ENCODE measurements at places on chromosomes 2 and 18.

DNA sequence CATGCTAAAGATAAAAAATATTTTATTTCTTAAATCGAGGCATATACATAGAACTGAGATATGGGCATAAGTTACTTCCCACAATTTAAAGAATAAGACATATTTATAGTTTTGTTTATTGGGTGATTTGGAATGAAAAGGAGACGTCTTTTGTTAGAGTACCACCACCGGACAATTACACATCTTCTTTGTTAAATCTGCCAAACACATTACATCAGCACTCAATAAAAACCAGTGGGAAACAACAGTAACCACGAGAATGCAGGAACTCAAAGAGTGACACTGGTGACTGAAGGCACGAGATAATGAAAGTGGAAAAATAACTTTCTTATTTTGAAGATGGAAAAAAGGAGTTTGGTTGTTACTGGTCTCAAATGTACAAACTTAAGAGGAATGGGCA is 92.6 kb upstream of the TFCP2L1 start:
- DNase-seq, result no peak

GRCh38 chr2:191019376-191019775 is 5.4 kb upstream of the STAT1 start:
- DNase-seq, result no peak

DNA sequence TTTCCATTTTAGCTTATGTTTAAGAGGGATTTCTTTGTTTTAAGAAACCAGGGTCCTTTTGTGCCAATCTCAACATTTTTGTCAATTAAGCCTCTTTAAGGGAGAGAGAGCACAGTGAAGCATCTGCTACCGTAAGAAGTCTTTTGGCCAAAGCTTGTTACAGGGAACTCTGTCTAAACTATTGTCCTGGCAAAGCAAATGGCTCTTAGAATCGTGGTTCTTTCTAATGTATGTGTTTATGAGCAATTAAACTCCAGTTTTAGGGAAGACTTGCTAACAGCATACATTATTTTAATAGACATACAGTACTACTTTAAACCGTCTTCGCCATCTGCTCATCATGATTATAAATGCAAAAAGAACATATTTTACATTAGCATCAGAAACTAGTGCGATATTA is 202.1 kb downstream of the CDCA7 start:
- DNase-seq, result no peak

GRCh38 chr18:35444636-35445035 is 53.1 kb downstream of the INO80C start:
- DNase-seq, result no peak

DNA sequence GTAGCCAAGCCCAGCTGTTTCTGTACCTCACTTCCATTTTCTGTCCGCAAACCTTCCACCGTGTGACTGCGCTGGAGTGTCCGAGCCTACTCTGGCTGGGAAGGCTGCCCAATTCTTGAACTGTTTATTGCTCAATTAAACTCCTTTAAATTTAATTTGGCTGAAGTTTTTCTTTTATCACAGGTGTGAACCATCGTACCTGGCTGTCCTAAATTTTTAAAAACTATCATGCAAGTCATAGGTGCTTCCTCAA is 6.2 kb upstream of the RNU2-63P start:
- DNase-seq, result no peak

- no peak for DNase-seq
Measured at GRCh38 chr2:127104881-127105655, 1.9 kb downstream of the BIN1 start.

- no peak for DNase-seq
Measured at GRCh38 chr2:177398791-177399190, 6.2 kb downstream of the AGPS start.

GRCh38 chr2:34719206-34719605 is 1120.1 kb upstream of the FAM98A start:
- no peak for DNase-seq

DNA sequence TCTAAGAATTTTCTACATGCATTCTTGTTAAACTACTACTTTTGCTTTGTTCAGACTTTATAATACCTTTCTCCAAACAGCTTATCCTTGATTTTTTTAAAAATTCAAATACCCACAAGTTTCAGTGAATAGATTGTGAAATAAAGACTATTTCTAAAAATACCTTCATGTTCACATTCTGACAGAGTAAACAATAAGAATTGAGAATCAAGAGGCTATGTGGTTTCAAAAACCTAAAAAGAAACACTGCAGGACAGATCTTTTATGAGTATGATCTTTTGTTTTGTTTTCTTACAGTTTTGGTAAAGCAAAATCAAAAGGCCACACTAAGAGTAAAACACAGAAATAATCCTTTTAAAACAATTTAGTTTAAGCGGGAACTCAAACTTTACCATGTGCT is 21.2 kb downstream of the ALS2 start:
- DNase-seq, result no peak

GRCh38 chr2:229133155-229133772 is 137.8 kb downstream of the PID1 start:
- DNase-seq, result no peak

DNA sequence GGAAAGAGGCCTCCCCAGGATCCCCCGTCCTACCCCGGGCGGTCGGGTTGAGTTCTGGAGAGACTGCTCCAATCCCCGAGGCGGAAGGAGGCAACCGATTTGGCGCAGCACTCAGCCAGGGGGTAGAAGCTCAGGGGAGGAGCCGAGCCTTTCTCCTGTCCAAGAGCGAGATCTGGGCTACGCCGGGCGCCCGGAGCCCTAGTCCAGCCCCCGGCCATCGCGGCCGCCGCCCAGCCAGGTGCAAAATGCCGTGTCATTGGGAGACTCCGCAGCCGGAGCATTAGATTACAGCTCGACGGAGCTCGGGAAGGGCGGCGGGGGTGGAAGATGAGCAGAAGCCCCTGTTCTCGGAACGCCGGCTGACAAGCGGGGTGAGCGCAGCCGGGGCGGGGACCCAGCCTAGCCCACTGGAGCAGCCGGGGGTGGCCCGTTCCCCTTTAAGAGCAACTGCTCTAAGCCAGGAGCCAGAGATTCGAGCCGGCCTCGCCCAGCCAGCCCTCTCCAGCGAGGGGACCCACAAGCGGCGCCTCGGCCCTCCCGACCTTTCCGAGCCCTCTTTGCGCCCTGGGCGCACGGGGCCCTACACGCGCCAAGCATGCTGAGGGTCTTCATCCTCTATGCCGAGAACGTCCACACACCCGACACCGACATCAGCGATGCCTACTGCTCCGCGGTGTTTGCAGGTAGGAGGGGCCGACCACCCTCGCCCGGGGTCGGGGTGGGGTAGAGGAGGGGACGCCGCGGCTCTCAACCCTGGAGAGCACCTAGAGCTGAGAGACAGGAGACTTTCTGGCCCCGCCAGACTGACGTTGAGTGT is at the start of gene DYSF:
Gene DYSF (plus strand): TSS at position 158 of the 817 bp plus-strand sequence.
- no peak for DNase-seq

GRCh38 chr2:101883860-101884259 is 107.9 kb upstream of the IL1R2 start:
- no peak for DNase-seq

- DNase-seq, result no peak
Measured at GRCh38 chr2:149098701-149099100, 60.2 kb downstream of the LYPD6B start.

DNA sequence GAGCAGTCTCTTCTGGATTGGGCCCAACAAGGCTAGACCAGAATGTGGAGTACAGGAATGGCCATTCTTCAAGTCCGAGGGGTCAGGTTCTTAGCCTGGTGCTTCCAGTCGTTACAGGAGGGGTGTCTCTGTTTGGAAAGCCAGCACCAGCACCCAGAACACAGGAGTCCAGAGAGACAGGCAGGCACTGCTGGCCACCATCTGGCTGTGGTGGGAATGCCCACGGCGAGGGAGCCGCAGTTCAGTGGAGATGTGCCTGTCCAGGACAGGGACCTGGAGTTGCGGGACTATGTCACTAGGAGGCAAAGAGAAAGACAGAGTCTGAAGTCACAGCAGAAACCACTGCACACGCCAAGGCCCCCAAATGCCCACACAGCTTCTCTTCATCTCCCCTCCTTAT is 59.1 kb downstream of the TRABD2A start:
- no peak for DNase-seq

DNA sequence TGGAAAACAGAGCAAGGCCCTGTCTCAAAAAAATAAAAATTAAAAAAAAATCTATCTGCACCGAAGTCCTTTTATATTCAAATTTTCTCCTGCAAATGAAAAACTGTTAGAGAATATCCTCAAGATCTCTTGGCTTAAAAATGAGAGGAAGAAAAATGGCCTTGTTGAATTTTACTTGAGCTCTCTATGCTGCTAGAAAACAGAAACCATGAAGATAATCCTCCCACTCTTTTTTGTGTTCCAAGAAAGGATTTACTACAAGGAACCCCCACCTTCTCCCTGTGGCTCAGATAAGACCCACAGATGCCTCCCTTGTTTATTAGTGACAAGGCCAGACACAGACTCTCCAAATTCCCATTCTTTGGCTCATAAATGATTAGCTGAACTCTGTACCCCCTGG is 71.0 kb downstream of the SGPP2 start:
- DNase-seq, result no peak

- DNase-seq, result no peak
Measured at GRCh38 chr2:86411396-86411795, 29.8 kb upstream of the KDM3A start.

DNA sequence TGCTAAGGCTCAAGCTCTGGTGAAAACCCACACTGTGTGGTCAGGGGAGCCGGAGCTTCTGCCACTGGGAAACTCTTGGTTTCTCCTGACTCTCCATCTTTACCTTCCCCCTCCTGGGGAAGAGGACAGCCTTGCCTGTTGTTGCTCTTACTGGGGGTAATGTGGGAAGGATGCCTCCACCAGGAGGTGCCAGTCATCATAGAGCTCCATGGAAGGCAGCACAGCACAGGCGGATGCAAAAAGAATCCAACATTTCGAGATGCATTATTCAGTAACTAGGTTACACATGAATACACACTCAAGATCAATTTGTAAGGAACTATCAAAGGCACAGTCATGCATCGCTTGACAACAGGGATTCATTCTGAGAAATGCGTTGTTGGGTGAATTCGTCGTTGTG is 322.6 kb downstream of the AFF3 start:
- no peak for DNase-seq

GRCh38 chr2:232842689-232843088 is 27.4 kb upstream of the SNORC start:
- DNase-seq, result no peak

- DNase-seq, result no peak
Measured at GRCh38 chr2:175126661-175127060, 41.3 kb downstream of the ATF2 start.

DNA sequence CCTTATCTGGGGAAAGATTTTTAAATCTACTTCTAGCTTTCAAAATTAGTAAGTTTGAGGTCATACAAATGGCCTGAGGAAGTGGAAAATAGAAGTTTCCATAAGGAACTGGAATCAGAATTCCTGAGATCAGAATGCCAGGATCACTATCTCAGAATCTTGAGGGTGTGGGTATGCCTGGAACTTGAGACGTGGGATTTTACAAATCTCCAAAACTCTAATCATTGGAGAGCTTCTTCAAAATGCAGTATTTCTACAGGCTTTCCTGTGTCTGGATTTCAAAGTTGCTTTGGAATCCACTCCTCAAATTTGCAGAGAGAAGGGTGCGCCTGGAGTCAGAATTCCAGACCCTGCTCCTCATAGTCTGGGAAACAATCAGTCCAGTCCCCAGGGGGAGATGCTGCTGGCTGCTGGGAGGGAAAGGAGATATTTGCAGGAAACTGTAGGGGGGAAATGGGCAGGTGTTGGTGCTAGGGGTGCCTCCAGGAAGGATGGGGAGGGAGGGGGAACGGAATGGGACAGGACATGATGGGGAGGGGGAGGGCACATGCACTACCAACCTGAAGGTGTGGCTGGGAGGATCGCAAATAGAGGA is 31.0 kb upstream of the CATIP start:
- DNase-seq, result no peak

GRCh38 chr2:237441605-237442274 is 27.8 kb upstream of the COL6A3 start:
- no peak for DNase-seq

- DNase-seq, result no peak
Measured at GRCh38 chr2:143734507-143734906, 605.3 kb downstream of the ARHGAP15 start.

DNA sequence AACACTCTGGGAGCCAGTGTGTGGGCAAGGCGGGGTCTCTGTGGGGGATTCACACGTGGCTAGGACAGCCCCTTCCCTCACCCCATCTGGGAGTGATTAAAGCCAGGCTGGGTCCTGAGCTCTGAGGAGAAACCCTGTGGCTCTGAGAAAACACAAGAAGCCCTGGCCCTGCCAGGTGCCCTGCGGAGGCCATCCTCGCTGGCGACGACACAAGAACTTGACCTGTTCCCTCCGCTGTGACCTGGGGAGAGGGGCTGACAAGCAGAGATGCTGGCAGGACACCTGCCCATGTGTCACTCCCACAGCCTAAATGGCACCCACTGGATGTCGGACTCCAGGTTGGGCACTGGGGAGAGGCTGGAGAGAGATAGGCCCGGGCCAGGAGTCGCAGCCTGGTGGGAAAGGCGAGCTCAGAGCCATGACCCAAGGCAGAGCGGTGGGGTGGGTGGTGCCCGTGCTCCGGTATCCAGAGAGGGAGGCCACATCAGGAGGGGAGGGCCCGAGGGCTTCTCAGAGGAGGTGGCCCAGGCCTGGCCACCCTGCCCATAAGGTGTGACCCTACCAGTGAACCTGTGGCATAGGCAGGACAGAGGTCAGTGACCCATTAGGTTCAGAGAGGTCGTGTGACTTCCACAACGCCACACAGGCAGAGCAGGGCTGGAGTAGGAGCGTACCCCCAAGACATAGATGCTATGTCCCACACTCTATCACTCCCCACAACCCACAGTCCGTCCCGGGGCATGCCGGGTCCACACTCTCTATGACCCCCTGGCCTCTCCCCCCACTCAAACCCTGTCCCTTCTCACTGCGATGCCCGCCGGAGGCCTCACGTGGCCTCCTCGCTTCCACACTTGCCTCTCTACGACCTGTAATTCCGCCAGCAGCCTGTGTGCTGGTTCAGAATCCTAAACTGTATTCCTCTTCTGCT is 59.4 kb upstream of the HPCAL1 start:
- DNase-seq, result no peak

DNA sequence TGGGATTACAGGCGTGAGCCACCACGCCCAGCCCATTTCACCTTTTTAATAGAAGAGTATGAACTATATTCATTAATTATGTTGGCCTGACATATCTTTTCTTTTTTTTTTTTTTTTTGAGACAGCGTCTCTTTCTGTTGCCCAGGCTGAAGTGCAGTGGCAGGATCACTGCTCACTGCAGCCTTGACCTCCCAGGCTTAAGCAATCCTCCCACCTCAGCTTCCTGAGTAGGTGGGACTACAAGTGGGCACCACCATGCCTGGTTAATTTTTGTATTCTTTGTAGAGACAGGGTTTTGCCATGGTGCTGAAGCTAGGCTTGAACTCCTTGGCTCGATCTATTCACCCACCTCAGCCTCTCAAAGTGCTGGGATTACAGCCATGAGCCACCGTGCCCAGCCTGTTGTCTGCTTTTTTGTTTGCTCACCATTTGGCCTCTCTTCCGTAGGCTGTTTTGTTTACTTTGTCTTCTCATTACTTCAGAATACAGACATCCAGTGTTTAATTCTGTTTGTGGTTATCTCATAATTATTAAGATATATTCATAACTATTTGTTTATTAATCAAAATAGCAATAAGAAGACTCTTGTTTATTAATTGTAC is 16.3 kb upstream of the CDH2 start:
- no peak for DNase-seq
